ENCODE measurements at places on chromosomes 16 and 17.

DNA sequence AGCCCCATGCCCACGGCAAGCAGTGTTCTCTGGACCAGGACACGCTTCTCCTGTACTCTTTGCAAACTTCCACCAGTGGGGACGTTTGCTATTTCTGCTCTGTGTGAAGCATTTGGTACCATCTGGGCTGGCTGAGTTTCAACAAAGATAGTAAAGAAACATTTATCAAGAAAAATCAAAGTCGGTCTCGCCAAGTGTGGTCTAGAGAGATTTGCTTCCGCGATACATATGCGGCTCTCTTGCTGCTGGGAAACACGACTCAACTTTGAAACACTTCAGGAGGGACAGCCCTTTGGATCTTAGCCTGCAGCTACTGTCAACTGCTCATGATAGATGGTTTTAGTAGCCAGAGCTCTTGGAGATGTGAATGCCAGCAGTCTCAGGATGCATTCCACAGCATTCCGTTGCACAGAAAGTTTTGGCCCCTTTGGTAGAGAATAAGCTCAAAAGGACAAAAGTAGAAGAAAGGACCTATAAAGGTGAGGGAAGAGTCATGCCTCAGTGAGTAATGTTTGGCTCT, 168.2 kb upstream of the CACNG3 start:
- DNase-seq = no peak

- no peak for DNase-seq
Measured at GRCh38 chr16:67517155-67517445, 11.5 kb upstream of the RIPOR1 start.

DNA sequence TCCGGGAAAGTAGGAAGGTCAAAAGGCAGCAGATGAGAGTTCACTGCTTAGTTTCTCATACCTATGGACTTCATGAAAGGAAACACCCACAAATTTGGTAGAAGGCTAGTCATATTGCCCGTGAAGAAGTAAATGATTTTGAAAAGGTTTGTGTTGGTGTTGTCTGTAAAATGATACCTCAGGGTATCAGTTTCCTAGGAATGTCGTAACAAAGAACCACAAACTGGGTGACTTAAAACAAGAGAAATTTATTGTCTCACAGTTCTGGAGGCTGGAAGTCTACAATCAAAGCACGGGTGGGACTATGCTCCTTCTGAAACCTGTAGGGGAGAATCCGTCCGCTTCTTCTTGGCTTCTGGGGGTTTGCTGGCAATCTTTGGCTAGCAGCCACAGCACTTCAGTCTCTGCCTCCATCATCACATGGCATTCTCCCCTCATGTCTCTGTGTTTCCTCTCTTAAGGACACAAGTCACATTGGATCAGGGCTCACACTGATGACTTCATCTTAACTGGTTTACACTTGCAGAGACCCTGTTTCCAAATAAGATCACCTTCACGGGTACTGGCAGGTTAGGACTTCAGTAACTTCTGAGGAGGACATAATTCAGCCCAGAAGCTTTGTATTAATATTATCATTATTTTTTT, 2.0 kb upstream of the NAE1 start:
- no peak for DNase-seq

DNA sequence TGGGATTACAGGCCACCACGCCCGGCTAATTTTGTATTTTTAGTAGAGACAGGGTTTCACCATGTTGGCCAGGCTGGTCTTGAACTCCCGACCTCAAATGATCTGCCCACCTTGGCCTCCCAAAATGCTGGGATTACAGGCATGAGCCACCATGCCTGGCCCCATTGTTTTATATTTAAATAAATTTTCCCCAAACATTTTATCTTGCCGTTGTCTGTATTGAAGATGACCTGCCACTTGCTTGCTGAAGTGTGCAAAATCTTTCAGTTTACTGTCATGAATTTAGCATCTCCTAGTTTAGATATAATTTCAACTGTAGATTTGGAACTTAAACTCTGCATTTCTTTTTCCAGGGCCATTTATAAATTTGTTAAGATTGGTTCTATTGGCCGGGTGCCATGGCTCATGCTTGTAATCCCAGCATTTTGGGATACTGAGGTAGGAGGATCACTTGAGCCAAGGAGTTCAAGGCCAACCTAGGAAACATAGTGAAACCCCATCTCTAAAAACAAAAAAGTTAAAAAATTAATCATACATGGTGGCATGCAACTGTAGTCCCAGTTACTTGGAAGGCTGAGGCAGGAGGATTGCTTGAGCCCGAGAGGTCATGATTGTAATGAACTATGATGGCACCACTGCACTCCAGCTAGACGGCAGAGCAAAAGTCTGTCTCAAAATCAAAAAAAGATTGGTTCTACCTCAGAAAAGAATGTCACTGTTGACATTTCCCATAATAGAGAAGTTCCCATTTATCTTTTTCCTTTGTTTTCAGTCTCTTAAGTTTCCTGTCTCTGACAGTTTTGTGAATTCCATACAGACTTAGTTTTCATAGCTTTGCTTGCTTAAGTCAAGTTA, 84.4 kb downstream of the VMP1 start:
- DNase-seq = no peak

DNA sequence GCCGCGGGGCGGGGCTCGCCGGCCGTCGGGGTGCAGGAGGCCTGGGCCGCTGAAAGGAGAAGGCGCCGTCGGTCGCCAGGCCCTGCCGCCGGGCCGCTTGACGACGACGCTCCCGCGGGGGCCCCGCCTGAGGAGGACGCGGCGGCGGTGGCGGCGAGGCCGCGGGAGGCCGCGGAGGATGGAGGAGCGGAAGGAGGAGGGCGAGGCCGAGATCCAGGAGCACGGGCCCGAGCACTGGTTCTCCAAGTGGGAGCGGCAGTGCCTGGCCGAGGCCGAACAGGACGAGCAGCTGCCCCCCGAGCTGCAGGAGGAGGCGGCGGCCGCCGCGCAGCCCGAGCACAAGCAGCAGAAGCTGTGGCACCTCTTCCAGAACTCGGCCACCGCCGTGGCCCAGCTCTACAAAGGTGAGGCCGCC, 430 bp downstream of the HAPSTR1 start:
- no peak for DNase-seq

- no peak for DNase-seq
Measured at GRCh38 chr17:15000661-15001060, 264.5 kb downstream of the PMP22 start.

DNA sequence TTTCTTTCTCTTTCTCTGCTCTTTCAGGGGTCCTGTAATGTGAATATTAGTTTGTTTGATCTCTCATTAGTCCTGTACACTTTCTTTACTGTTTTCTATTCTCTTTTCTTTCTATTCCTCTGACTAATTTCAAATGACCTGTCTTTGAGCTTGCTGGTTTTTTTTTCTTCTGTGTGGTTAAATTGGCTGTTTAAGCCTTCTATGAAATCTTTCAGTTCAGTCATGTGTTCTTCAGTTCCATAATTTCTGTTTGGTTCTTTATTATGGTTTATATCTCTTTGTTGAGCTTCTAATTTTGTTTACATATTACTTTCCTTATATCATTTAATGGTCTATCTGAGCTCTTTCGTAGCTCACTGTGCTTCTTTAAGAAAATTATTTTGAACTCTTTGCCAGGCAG, 31.3 kb upstream of the NKD1 start:
- no peak for DNase-seq

GRCh38 chr16:77812856-77813500, 24.6 kb downstream of the VAT1L start:
- no peak for DNase-seq

DNA sequence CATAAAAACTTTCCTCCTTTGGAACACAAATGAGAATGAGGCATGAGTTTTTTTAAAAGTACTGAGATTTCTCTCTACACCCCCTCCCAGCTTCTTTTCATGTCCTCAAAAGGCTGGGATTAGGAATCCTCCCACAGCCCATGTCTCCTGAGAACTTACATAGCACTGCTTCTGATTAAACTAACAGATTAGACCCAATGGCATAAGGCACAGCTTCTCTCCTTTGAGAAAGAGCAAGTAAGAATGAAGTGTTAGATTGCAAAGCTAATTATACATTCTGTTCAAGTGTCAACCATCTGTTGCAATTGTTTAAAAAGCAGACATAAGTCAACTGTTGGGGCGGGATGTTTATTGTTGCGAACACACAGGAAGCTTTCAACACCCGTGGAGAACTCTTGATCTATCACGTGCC, 715.1 kb downstream of the CDH11 start:
- DNase-seq = no peak

- DNase-seq = no peak
Measured at GRCh38 chr16:49411121-49411970, 37.7 kb downstream of the C16orf78 start.

- no peak for DNase-seq
Measured at GRCh38 chr16:85291302-85292148, 179.3 kb upstream of the CIBAR2 start.
